Muscle of leg (tissue), 16 donors: ENCODE measurements at places on chromosomes 2 and 18. TPM values are rescaled to one million over a fixed set of nuclear protein-coding genes. Genes with fewer than 3 reads are reported as not detected.

GRCh38 chr2:61962095-61962984 is 56.9 kb downstream of the COMMD1 start:
- no peak overlapping the region for H3K4me3 ChIP-seq
- no peaks in the 10 kb centered on the region for H3K27me3 ChIP-seq
- no peaks in the 10 kb centered on the region for H3K4me1 ChIP-seq
- DNase-seq: no peak
- no peaks in the 10 kb centered on the region for H3K36me3 ChIP-seq

DNA sequence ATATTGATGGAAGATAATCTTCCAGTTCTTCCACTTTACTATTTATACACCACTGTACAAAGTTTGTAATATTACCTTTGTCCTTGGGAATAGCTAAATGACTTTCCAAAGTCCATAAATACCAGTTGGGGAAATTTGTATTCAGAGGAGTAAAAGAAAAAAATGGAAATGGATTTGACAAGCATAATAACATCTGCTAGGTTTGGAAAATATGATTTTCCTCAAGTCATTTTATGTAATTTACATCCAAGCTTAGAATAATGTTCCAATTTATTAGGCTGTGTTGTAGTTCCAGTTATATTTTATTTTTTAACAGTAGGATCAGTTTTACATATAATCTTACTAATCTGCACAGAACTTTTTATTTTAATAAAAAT is 563.0 kb upstream of the PKDCC start:
- DNase-seq: no peak
- H3K4me3 ChIP-seq: no peak overlapping the region
- H3K4me1 ChIP-seq: peaks cover 2% of the 10 kb centered on the region
- peak overlapping the region; percentile 56 for H3K27ac ChIP-seq
- H3K36me3 ChIP-seq: no peaks in the 10 kb centered on the region

GRCh38 chr2:241809383-241810306 is 652 bp downstream of the NEU4 start:
- DNase-seq: no peak
- peaks cover 57% of the 10 kb centered on the region for H3K4me1 ChIP-seq
- H3K27me3 ChIP-seq: peaks cover 3% of the 10 kb centered on the region
- no peak overlapping the region for H3K27ac ChIP-seq
- no peak overlapping the region for H3K4me3 ChIP-seq
- no peaks in the 10 kb centered on the region for H3K36me3 ChIP-seq

DNA sequence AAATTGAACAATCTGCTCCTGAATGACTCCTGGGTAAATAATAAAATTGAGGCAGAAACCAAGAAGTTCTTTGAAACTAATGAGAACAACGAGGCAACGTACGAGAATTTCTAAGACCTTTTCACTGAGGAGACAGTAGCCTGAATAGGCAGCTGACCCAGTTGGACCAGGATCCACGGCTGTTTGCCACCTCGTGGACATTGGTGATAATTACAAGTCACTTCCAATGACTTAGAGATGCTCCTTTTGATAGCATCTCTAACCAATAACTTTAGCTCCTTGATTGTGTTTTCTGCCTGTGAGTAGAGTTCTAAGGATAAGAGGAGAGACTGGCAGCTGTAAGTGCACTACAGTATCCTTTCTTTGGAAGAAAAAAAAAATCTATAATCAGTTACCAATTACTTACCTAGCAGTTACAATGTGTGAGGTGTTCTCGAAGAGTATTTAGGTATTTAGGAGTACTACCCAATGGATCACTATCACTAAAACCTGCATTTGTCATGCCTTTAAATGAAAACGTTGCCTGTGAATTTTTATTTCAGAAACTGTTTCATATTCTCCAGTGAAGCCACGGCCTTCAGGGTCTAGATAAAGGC is 31.3 kb upstream of the CNTNAP5 start:
- H3K27me3 ChIP-seq: no peaks in the 10 kb centered on the region
- H3K4me3 ChIP-seq: no peak overlapping the region
- no peaks in the 10 kb centered on the region for H3K36me3 ChIP-seq
- no peaks in the 10 kb centered on the region for H3K4me1 ChIP-seq
- H3K27ac ChIP-seq: no peak overlapping the region
- DNase-seq: peak; percentile 22

- H3K36me3 ChIP-seq: no peaks in the 10 kb centered on the region
- H3K27me3 ChIP-seq: no peaks in the 10 kb centered on the region
- H3K4me1 ChIP-seq: no peaks in the 10 kb centered on the region
- no peak for DNase-seq
These were observed 373.6 kb downstream of the CDH7 start for GRCh38 chr18:66124394-66124793.

DNA sequence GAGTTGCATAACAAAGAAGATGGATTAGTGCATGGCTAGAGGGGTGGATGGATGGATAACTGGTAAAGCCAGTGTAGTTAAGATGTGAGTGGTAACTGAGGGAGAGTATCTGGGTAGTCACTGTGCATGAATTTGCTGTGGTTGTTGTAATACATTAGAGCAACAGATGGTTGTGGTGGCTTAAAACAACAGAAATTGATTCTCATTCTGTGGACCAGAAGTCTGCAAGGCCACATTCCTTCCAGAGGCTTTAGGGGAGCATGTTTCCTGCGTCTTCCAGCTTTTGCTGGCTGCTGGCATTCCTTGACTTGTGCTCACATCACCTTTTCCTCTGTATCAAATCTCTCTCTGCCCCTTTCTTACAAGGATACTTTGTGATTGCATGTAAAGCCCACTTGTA is 155.4 kb downstream of the ASB1 start:
- no peak for DNase-seq
- no peaks in the 10 kb centered on the region for H3K27me3 ChIP-seq

- H3K4me3 ChIP-seq: no peak overlapping the region
- H3K36me3 ChIP-seq: peaks cover 7% of the 10 kb centered on the region
- no peaks in the 10 kb centered on the region for H3K27me3 ChIP-seq
- peaks cover 10% of the 10 kb centered on the region for H3K4me1 ChIP-seq
- H3K27ac ChIP-seq: no peak overlapping the region
These were observed 6.5 kb downstream of the RNF149 start for GRCh38 chr2:101302016-101302415.

DNA sequence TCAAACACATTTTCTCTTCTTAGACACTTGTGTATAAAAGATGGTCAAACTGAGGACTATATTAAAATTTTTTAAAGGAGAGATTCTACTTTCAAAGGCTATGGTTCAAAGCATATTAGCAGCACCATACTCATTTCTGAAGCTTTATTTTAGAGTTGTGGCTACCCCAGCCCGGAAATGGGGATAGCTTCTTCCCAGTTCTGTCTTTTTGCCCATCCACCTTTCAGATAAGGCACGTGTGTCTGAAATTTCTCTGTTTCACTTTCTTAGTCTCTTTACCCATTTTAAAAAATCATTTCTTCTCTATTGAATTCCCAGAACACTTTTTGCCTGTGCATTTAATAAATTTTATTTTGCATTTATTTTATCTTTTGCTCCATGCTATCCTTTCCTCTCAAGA is 431.5 kb downstream of the RNF144A start:
- DNase-seq: no peak
- H3K4me3 ChIP-seq: no peak overlapping the region
- no peaks in the 10 kb centered on the region for H3K36me3 ChIP-seq

DNA sequence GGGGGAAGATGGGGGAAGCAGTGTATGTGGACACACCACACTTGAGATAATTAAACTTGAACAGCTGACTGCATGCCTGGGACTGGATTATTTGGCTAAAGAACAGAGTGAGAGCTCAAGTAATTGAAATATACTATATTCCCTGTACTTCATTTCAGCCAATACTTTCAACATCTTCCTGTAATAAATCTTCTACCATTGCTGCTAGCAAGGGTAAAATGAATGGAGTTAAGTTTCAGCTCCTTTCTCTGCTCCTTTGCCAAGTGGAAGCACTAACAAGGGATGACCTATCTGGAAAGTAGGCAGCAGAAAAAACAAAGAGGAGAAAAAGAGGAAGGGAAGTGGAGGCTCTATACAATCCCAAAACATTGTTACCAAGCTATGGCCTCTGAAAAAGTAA is 50.9 kb downstream of the MMADHC start:
- H3K36me3 ChIP-seq: no peaks in the 10 kb centered on the region
- H3K4me3 ChIP-seq: no peak overlapping the region
- H3K27ac ChIP-seq: no peak overlapping the region
- no peak for DNase-seq
- H3K27me3 ChIP-seq: no peaks in the 10 kb centered on the region

Gene TWIST2
- 13.6 TPM for total RNA-seq

GRCh38 chr2:74908748-74909444 is 49.5 kb upstream of the POLE4 start:
- no peak for DNase-seq
- no peak overlapping the region for H3K4me3 ChIP-seq
- no peaks in the 10 kb centered on the region for H3K36me3 ChIP-seq
- peaks cover 14% of the 10 kb centered on the region for H3K27me3 ChIP-seq
- no peak overlapping the region for H3K27ac ChIP-seq

GRCh38 chr2:202763916-202764315 is 107.7 kb downstream of the ICA1L start:
- H3K27me3 ChIP-seq: no peaks in the 10 kb centered on the region
- no peak overlapping the region for H3K27ac ChIP-seq
- H3K4me1 ChIP-seq: no peaks in the 10 kb centered on the region
- no peak for DNase-seq

Gene DYNC1I2
- 77.5 TPM for total RNA-seq

Gene CYTIP
- 0.84 TPM for total RNA-seq

GRCh38 chr18:58213440-58213839 is 169.4 kb downstream of the NEDD4L start:
- no peak for DNase-seq
- no peaks in the 10 kb centered on the region for H3K4me1 ChIP-seq
- no peak overlapping the region for H3K27ac ChIP-seq
- H3K27me3 ChIP-seq: no peaks in the 10 kb centered on the region

DNA sequence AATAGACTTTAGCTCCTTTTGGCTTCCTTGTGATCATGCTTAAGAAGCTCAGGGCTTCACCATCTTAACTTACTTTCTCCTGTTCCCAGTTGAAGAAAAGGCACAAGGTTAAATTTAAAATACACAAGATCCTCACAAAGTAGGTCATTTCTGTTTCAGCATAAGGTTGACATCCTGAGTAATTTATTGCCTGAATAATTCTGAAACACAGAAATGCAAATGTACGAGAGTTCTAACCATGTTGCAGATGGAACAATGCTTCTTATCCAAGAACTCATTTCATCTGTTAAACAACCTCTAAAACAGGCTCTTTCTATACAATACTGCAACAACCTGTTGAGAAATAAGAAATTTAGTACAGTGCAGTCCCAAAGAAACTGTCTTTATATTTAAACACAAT is 395.2 kb downstream of the BCL11A start:
- no peaks in the 10 kb centered on the region for H3K4me1 ChIP-seq
- no peak overlapping the region for H3K27ac ChIP-seq
- no peak for DNase-seq
- no peak overlapping the region for H3K4me3 ChIP-seq
- H3K27me3 ChIP-seq: no peaks in the 10 kb centered on the region
- no peaks in the 10 kb centered on the region for H3K36me3 ChIP-seq

GRCh38 chr2:135694711-135695110 is 46.9 kb upstream of the UBXN4 start:
- H3K4me3 ChIP-seq: no peak overlapping the region
- H3K36me3 ChIP-seq: no peaks in the 10 kb centered on the region
- DNase-seq: peak; percentile 25
- no peaks in the 10 kb centered on the region for H3K27me3 ChIP-seq

Gene RGPD3
- total RNA-seq: 0.44 TPM

Gene LBX2
- 0.66 TPM for total RNA-seq

Gene GBX2
- total RNA-seq: not detected

GRCh38 chr18:76588601-76589226 is 93.7 kb upstream of the ZNF516 start:
- peaks cover 5% of the 10 kb centered on the region for H3K4me1 ChIP-seq
- H3K4me3 ChIP-seq: peak overlapping the region; percentile 32
- peak overlapping the region; percentile 20 for H3K27ac ChIP-seq
- DNase-seq: peak; percentile 48
- H3K27me3 ChIP-seq: no peaks in the 10 kb centered on the region
- H3K36me3 ChIP-seq: no peaks in the 10 kb centered on the region

GRCh38 chr2:214607051-214607450 is 196.2 kb downstream of the VWC2L start:
- no peaks in the 10 kb centered on the region for H3K4me1 ChIP-seq
- H3K27ac ChIP-seq: no peak overlapping the region
- no peak for DNase-seq

- no peaks in the 10 kb centered on the region for H3K36me3 ChIP-seq
- H3K27ac ChIP-seq: no peak overlapping the region
- peaks cover 80% of the 10 kb centered on the region for H3K27me3 ChIP-seq
- DNase-seq: no peak
- H3K4me1 ChIP-seq: peaks cover 44% of the 10 kb centered on the region
- H3K4me3 ChIP-seq: no peak overlapping the region
These were observed 4.7 kb upstream of the SATB2 start for GRCh38 chr2:199462347-199462955.

Gene GCG
- 16.6 TPM for total RNA-seq

GRCh38 chr18:59912007-59912550 is 12.3 kb downstream of the PMAIP1 start:
- no peak for DNase-seq
- H3K36me3 ChIP-seq: no peaks in the 10 kb centered on the region
- H3K27ac ChIP-seq: no peak overlapping the region
- no peak overlapping the region for H3K4me3 ChIP-seq
- H3K4me1 ChIP-seq: no peaks in the 10 kb centered on the region

Gene DAPL1
- not detected for total RNA-seq

Gene REG1A
- not detected for total RNA-seq

DNA sequence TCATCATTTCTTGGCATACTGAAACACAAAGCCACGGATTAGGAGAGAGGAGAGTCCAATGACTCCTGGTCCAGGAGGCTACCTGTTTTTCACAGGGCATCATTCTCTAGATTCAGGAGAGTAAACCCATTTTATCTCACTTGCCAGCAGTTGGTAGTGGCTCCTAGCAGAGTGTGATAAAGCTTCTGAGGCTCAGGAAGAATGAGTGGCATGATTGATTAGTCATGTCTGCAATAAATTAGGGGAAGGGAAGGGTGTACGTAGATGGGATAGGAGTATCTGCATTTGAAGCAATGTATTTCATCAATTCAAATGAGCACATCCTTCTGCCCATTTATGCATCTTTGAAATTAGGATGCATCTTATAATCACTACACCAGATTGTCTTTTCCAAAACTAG is 31.1 kb upstream of the PNO1 start:
- no peak for DNase-seq
- H3K27me3 ChIP-seq: no peaks in the 10 kb centered on the region
- H3K4me1 ChIP-seq: peaks cover 4% of the 10 kb centered on the region
- no peaks in the 10 kb centered on the region for H3K36me3 ChIP-seq
- no peak overlapping the region for H3K27ac ChIP-seq

Gene PPP1R1C
- total RNA-seq: 0.40 TPM
